ENCODE measurements at places on chromosomes 6 and 20.

- no peak for DNase-seq
These were observed 94.4 kb downstream of the TOX2 start for GRCh38 chr20:44008806-44009678.

DNA sequence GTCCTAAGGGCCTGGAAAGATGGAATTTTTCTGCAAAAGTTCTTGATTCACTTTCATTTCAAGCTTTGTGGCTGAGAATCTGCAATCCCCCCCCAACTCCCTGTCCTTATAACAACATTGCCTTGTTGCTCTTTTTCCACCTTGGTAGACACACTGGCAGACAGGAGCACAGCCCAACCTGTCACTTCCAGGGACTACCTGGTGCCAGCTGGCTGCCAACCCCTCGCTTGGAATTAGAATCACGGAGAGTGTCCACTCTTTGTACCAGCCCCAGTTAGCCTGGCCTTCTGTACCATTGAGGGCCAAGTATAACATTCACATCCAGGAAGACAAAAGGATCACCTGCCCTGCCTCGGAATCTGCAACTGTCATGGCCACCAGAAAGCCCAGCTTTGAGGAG, 74.7 kb downstream of the POPDC3 start:
- DNase-seq: no peak

- no peak for DNase-seq
These were observed 6.5 kb upstream of the NCOA6 start for GRCh38 chr20:34831936-34832335.

DNA sequence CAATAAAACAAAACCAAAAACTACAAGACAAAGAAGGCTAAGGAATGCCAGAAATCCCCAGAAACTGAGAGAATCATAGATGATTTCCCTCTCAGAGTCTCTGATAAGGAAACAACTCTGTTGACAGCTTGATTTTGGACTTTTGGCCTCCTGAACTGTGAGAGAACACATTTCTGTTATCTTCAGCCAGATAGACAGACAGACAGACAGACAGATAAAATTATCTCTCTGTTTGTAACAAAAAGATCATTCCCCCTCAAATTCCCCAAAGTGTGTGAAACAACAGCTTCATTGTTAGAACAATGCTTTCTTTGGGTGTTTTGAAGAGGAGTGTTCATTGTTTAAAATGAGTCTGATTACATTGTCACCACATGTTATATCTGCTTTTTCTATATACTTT, 148.2 kb downstream of the BCKDHB start:
- DNase-seq: no peak

- DNase-seq: no peak
These were observed 57.0 kb upstream of the GNRH2 start for GRCh38 chr20:2986466-2986865.

GRCh38 chr20:8067082-8067481, 47.5 kb upstream of the TMX4 start:
- no peak for DNase-seq

- DNase-seq: no peak
These were observed 3.8 kb upstream of the EEF1A2 start for GRCh38 chr20:63502671-63503172.

- DNase-seq: no peak
These were observed 24.4 kb downstream of the HCRTR2 start for GRCh38 chr6:55198715-55199114.

- no peak for DNase-seq
These were observed 80.6 kb upstream of the BHLHE23 start for GRCh38 chr20:63087236-63087871.

GRCh38 chr6:157800420-157801237, 22.4 kb upstream of the SNX9 start:
- no peak for DNase-seq

DNA sequence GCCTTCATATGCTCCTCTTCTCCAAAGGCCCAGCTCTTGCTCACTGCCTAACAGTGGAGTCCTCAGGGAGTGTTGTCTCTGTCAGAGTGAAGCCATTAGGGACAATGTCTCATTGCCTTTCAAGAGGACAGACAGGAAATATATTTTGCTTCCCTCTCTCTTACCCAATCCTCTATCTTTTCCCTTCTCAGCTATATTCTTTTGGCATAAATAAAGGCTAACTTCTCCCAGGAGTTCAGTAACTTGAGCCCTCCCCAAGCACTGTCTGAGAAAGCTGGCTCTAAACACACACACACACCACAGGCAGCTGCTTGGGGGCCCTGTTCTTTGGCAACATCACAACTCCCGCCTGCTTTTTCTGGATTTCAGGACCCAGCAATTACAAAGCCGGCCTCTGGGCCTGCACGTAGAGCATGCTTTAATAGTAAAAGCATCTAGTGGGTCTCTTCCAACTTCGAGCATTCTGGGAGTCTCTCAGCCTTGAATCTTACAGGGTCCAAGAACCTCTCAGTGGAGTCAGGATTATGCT, 34.7 kb upstream of the LAMA4 start:
- DNase-seq: peak; percentile 96
